ENCODE measurements at places on chromosomes 3 and 15. TPM values are rescaled to one million over a fixed set of nuclear protein-coding genes. Genes with fewer than 3 reads are reported as not detected.

- DNase-seq = no peak
Measured at GRCh38 chr3:15298504-15298903, 33.9 kb downstream of the SH3BP5 start.

DNA sequence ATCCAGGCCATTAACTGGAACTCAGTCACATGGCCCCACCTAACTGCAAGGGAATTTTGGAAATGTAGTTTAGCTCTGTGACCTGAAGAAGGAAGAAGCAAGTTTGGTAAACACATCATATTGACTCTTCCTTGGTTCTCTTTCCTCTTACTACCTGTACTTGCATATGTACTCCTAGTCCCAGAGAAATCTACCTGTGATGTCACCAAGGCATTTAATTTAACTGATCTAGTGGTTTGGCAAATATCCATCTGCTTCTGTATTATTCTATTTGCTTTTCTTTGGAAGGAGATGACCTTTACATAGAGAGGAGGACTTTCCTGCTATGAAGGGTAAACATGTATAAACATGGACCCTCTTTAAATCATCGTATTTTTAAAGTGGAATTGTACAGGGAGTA is 150.8 kb downstream of the TMEM108 start:
- DNase-seq = no peak

- DNase-seq = peak; percentile 29
Measured at GRCh38 chr3:66554178-66554577, 53.4 kb upstream of the LRIG1 start.

GRCh38 chr3:45623393-45623792 is 28.8 kb downstream of the LIMD1 start:
- no peak for DNase-seq

DNA sequence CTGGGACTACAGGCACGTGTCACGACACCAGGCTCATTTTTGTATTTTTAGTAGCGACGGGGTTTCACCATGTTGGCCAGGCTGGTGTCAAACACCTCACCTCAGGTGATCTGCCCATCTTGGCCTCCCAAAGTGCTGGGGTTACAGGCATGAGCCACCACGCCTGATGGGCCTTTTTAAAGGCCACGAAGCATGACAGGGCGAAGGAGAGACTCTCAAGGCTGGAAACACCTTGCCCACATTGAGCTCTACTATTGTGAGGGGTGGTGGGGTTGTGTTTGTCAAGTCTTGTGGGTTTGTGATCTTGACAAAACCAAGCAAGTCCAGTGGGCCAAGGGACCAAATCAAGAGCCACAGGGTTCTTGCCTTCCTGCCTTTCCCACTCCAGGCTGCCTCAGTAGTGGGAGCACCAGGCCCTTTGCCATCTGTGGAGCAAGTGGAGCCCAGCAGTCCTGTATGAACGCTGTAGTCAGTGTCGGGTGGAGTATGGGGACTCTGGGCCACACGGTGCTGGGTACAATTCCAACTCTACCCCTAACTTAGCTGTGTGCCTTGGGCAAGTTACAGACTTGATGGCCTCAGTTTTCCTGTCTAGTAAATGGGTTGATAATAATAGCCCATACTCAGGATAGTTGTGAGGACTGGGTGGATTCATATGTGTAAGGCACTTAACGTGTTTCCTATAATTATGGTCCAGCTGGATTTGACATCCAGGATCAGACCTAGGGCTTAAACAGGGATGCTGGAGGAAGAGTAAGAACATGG is 33.3 kb downstream of the EDEM1 start:
- no peak for DNase-seq

DNA sequence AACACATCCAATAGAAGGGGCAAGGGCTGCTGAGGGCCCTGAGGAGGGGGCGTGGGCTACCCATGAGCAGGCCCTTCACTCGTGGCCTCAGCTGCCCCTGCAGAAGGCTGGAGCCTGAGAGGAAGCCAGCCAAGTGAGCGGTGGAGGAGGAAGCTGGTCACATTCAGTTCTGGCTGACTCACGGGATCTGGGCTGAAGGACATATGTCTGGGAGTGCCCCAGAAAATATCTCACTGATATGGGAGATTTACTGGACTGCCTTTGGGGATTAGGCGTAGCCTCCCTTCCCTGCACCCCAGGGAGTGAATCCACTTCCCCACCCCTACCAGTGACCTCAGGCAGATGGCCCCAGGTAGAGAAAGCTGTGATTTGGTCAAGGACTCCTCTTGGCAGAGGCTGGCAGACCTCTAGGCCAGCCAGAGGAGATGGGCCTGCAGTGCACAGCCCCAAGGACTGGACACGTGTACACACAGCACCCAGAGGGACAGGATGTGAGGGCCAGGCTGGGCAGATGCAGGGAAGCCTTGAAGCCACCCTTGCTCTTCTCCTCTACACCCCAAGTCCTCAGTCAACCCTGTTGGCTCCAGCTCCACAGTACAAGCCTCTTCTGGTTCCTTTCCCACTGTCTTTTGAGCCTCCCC is 14.2 kb upstream of the ANKDD1A start:
- no peak for DNase-seq

The OXTR gene
- total RNA-seq = 5.6 TPM

The LRTM1 gene
- not detected for total RNA-seq

The CPLX3 gene
- total RNA-seq = 0.17 TPM

Data from A673 (cell line).